Myocyte (in vitro differentiated cells): ENCODE measurements at places on chromosomes 11 and 22. TPM values are rescaled to one million over a fixed set of nuclear protein-coding genes. Genes with fewer than 3 reads are reported as not detected.
A peak's percentile ranks its signal among the peaks of the same experiment; 100 is the strongest.

DNA sequence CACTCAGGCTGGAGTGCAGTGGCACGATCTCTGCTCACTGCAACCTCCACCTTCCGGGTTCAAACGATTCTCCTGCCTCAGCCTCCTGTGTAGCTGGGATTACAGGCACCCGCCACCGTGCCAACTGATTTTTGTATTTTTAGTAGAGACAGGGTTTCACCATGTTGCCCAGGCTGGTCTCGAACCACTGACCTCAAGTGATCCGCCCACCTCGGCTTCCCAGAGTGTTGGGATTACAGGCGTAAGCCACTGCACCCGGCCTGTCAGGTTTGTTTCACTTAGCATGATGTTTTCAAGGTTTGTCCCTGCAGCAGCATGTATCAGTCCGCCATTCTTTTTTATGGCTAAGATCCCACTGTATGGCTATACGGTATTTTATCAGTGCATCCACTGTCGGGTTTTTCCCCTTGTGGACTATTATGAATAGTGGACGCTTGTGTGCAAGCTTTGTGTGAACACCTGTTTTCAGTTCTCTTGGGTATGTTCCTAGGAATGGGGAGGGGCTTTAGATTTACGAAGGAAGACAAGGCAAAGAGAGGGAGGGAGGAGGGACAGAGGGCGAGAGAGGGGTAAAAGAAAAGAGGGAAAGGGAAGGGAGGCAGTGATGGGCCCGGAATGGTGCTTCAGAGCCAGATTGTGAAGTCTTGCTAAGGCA is 13.9 kb upstream of the CDC42EP2 start:
- peak; percentile 72 for DNase-seq

GRCh38 chr11:1571760-1572196 is 293 bp downstream of the DUSP8 start:
- no peak for DNase-seq

- DNase-seq, result no peak
Measured at GRCh38 chr11:17607083-17607429, 60.0 kb downstream of the OTOG start.

DNA sequence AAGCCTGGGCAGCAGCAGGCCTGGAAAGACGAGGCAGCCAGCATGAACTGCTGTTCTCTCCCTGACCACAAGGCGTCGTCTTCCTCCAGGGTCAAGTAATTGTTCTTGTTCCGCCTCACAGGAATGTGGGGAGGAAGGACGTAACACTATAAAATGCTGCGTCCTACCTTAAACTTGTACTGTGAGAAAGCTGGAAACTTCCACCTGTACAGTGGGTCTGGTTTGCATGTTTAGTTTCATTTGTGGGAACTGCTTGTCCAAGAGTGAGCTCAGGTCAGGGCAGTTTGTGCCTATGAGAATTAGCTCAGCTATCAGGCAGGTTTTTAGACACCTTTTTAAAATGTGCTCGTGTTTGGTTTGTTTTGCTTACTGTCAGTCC is 55.2 kb downstream of the PANX1 start:
- DNase-seq, result peak; percentile 34

FDX1 gene
- total RNA-seq, result 11.8 and 13.0 TPM in 2 replicates

DNA sequence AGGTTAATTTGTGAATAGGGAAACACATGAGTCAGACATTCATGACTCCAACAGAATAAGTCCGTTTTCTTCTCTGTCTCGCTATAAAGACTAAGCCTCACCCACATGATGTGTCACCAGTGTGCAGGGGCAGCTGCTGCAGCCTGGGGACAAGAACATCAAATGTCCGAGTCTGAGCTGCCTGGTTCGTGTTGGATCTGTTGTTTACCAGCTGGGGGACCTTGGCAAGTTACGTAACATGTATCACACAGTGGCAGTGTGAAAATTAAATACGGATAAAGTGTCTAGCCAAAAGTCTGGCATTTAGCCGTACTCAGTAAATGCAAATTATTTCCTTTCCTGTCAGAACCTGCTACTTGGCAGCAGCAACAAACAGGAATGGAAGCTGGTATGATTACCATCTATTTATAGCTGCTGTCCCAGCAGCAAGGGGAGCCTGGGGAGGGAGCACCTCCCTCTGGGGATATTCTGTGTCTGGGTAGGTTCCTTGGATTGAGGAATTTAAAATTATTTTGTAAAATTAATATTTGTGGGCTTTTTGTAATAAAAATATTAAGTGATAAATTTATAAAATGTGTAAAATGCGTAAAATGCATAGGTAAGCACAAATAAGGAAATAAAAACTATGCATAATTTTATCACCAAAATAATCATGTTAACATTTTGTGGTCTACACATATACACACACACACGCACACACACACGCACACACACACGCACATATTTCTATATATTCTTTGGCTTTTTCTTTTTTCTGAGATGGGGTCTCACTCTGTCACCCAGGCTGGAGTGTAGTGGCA is 1.3 kb upstream of the CLDN25 start:
- DNase-seq, result peak; percentile 88

UBQLNL gene
- 0.32 and 0.42 TPM in 2 replicates for total RNA-seq

DNA sequence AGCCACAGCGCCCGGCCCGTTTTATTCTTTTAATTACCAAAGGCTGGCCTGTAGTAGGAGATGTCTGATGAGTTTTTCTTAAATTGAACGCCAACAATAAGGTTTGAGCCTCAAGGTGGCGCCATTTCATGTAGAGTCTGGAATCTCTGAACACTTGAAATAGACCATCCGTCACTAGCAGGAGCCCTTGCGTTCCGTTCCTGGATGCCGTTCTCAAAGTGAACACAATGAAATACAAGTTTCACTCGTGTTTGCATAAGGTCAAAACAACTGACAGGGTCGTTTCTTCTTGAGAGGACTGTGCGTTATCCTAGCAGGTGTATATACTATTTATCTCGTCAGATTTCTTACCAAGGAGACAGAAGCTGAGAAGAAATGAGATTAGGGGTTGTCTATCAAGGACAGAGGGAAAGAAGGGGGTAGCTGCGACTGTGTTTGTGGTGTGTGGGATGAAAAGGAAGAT is 18.7 kb upstream of the SCGB1D1 start:
- peak; percentile 86 for DNase-seq

TSPAN32 gene
- total RNA-seq, result not detected in 2 replicates

DNA sequence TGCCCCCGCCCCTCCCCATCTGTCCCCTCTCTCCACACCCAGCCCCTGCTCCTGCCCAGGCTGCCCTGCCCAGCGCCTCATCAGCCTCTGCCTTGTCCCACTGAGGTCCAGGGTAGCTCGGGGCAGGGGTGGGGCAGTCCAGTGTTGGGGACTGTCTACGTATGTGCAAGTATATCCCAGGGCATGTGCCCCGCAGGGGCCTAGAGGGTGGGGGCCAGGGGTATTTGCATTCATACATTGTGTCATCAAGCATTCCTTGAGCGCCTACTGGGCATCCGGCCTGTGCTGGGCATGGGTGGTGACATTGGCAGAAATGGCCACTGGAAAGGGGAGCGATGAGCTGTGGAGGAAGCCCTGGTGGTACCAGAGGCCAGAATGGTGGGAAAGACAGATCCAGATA is 17.6 kb upstream of the TAB1 start:
- DNase-seq, result no peak

DCHS1 gene
- 0.73 and 0.78 TPM in 2 replicates for total RNA-seq

GRCh38 chr11:210122-210802 is 2.8 kb downstream of the RIC8A start:
- DNase-seq, result peak; percentile 71

DNA sequence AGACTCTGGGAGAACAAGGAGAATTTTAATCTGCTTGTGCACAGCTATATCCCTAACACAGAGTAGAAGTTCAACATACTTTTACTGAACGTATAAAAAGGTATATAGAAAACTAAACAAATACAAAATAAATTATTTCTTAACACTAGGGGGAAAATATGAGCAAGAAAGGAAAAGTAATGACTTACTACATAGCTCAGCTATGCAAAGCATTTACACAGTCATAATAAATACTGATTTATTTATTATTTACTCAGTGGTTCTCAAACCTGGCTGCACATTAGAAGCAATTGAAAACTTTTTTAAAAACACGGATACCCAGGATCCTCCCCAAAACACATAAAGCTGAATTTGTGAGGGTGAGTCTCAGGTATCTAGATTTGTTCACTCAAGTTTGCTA is 182.5 kb downstream of the TTC28 start:
- DNase-seq, result no peak

- DNase-seq, result no peak
Measured at GRCh38 chr22:19723232-19723982, at the start of gene GP1BB. TSS of gene GP1BB (plus strand) at chr22:19723539. CDS start at chr22:19723570, 31 bp downstream.

BBOX1 gene
- total RNA-seq, result 0.16 TPM in 1 of 2 replicates, not detected in the other

DNA sequence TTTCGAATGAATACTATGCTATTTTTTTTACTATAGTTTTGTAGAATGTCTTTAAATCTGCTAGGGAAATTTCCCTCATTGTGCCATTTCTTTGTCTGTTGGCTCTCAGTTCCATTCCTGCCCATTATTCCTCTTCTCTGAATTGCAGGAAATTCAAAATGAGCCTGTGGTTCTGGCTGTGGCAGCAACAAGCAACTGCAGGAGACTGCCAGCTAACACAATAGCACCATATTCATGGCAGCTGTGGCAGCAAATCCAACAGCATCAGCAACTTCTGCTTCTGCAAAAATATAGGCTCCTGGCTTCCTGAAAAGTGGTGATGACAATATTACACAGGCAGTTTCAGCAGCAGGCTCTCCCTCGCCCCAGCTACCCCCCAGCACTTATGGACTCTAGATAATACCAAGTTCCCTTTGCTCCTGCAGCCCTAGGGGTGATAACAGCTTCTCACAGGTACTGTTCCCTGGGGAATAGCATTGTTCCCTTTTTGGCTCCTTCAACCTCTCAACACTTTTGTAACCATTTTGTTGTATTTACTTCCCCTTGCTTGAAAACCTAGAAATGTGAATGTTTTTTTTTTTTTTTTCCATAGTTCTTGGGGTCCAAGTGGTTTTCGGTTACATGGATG is 9.3 kb downstream of the PATE4 start:
- no peak for DNase-seq

KDM4E gene
- total RNA-seq, result not detected in 2 replicates

GRCh38 chr22:36659762-36660509 is 43.6 kb downstream of the CACNG2 start:
- DNase-seq, result peak; percentile 96

PRPF19 gene
- total RNA-seq, result 41.9 and 51.4 TPM in 2 replicates

DNA sequence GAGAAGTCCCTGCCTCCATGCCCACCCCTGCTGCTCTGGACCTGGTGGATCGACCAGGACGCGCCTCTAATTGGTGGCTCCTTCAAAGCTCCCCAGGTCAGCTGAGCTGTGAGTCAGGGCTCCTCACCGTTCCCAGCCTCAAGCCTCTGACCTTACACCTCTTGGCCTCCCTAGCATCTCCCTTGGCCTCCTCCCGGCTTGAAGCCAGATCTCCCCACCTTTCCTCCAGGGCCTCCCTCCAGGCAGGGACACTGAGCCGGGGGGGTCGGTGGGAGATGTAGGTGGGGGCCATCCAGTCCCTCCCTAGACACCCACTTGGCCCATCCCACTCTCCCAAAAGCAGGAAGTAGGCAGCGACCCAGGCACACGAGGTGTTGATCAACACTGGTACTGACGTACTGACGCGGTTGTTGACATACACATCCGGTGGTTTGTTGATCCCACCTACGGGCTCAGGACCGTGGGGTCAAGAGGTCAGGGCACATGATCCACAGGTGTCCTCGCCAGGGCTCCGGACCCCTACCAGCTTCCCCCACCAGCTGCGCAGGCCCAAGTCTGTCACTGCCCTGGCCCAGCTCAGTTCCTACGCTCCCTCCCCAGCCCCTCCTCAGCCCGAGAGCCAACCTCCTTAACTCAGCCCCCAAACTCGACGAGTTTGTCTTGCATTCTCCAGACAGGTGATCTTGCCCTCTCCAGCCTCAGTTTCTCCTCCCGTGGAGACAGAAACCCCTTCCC is 802 bp downstream of the ATG2A start:
- DNase-seq, result no peak
